ENCODE measurements at places on chromosomes 11 and 22.

- no peak for DNase-seq
Measured at GRCh38 chr11:104130161-104130560, 33.8 kb downstream of the PDGFD start.

DNA sequence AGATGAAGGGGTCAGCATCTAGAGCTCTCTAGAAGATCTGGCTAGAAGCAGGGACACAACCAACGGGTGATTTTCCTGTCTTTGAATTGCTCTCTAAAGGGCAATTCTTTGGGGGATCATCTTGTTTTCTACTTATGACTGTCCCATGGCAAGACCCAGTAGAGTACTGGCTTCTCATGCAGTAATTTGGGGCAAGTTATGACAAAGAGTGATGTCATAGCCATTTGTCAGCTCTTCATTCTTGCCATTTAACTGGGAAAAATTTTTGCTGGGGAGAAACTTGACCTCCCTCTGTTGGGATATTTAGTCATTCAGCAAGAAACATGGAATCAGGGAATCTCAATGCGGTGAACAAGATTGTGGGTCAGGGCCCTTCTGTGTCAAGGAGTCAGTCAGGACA is 80.4 kb downstream of the SLC1A2 start:
- DNase-seq = no peak

GRCh38 chr22:37068859-37069258 is 17.3 kb downstream of the KCTD17 start:
- no peak for DNase-seq

- DNase-seq = no peak
Measured at GRCh38 chr11:59088162-59088561, 2.1 kb downstream of the GLYATL1B start.

GRCh38 chr11:2260491-2261364 is 9.7 kb downstream of the ASCL2 start:
- DNase-seq = no peak

DNA sequence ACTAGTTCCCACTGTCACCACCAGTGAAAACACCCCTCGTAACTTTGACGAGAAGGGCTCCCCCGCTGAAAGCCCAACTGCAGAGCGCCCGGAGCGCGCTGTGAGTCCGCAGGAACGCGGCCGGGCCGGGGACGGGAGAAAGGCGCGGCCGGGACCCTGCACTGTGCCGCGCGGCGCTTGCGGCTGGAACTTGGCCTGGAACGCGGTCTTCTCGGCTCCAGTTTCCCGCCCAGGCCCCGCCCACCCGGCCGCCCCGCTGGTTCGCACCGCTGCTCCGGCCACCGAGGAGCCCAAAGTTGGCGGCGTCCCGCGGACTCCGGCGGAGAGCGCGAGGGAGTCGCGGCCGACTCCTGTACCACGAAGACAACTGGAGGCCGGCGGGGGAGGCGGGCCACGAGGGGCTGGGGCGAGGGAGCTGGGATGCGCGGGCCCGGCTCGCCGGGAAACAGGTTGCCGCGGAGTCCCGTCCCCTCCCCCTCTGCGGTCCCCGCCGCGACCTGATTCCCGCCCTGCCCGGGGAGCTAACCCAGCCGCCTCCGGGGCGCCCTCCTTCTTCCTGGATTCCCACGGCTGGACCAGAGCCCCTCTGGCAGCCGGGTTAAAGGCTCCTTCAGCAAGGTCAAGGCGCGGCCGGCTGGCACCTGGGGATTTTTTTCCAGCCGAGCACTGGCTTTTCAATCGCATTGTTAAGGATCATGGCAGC is 3.4 kb downstream of the TENM4 start:
- DNase-seq = no peak

GRCh38 chr11:60455531-60456042 is at the start of gene MS4A1:
Gene MS4A1 (plus strand): TSS chr11:60455847. CDS start chr11:60462375, 6,528 bp downstream.
- DNase-seq = no peak

GRCh38 chr11:532527-532985 is 2.8 kb downstream of the HRAS start:
- DNase-seq = no peak

Data from mesenteric fat pad (tissue), 1 donor.